ENCODE measurements at places on chromosomes 7 and 10.
A peak's percentile ranks its signal among the peaks of the same experiment; 100 is the strongest.

DNA sequence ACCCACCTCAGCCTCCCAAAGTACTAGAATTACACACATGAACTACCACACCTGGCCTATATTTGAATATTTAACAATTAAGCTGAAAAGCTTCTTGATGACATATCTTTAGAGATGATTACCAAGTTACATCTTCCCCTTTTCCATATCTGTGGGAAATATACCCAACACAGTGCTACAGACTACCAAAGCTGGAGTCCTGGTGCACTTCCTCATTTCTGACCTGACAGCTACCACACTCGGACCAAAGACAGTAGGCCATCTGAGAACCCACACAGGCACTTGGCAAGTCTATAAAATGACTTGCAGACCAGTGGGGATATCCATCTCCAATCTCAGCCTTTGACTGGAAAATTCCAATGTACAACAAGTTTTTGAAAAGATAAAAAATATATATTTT lies 270.4 kb upstream of the KLF14 start:
- no peak for DNase-seq

DNA sequence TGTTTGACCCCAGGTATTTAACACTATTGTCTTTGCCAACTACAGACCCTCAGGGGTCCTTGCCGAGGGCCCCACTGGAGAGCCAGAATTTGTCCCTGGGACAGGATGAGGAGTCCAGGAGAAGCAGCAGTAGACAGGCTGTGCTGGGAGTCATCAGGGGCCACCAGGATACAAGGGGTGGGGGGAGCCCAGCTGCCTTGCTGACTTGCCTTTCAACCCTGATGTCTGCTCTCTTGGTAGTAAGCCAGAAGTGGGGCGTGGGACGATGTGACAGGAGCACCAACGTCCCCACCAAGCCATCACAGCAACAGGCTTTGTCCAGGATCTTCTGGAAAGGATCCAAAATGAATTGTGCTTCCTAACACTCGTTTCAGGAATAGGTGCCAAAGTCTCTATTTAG lies 62.4 kb upstream of the CDCA7L start:
- DNase-seq, result no peak

DNA sequence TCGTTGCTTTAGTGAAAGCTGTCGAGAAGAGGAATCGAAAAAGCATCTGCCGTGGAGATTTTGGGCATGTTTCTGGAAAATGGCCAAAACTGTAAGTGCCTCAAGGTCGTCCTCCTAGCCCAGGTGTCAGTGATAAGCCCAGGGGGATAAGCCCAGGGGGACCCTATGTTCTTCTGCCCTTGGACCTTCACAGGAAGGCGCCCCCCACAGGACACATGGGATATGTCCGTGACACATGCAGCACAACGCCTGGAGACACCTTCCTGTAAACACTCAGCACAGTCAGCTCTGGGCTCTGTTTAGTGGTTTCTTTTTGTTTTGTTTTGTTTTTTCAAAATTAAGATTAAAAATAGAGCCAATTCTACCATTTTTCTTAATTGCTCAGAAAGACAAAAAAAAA lies 272.7 kb downstream of the KLF6 start:
- DNase-seq, result no peak

- peak; percentile 91 for DNase-seq
Measured at GRCh38 chr7:91239171-91239604, 25.0 kb upstream of the FZD1 start.

- no peak for DNase-seq
Measured at GRCh38 chr7:85634951-85635350, 448.1 kb upstream of the SEMA3D start.

GRCh38 chr7:14630048-14630447 lies 272.5 kb downstream of the DGKB start:
- DNase-seq, result no peak

DNA sequence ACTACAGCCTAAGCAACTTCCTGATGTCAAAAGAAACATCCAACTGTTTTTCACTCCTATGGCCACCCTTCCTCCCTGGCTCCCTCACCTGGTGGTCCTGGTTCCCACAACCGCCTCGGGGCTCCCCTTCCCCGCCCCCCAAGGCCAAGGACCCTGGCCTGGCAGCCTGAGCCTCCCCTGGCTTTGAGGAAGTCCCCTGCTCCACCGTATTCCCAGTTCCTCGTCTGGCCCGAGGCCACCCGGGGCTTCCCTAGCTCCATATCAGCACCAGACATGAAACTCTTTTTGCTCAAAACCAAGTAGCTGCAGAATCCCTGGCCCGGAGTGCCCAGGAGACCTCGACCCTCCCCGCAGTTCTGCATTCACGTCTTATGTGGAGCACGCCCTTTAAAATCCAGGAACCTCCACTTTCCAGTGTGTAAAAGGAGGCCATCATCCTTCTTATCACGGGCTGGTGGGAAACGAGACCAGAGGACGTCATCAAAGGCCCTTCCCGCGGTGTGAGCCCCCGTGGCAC lies 82.9 kb downstream of the PRKAG2 start:
- no peak for DNase-seq

- DNase-seq, result peak; percentile 65
Measured at GRCh38 chr7:85730012-85730411, 543.2 kb upstream of the SEMA3D start.

GRCh38 chr10:94902570-94902969 lies 35.9 kb upstream of the CYP2C9 start:
- no peak for DNase-seq

GRCh38 chr7:128167791-128168666 lies 73.0 kb upstream of the LEP start:
- DNase-seq, result no peak

DNA sequence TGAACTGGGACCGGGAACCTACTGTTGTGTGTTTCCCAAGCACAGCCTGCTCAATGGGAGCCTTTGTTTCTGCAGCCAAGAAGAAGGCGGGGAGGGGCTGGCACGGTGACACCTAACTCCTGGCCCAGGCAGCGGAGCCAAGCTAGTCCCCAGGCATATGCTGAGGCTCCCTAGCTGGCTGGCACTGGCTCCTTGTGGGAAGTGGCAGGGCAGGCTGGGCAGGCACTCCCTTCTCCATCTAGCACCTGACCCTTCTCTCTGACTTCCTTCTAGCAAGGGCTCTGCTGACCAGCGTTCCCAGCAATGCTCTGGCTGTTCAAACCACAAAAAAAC lies 325.0 kb downstream of the PLXNA4 start:
- no peak for DNase-seq

DNA sequence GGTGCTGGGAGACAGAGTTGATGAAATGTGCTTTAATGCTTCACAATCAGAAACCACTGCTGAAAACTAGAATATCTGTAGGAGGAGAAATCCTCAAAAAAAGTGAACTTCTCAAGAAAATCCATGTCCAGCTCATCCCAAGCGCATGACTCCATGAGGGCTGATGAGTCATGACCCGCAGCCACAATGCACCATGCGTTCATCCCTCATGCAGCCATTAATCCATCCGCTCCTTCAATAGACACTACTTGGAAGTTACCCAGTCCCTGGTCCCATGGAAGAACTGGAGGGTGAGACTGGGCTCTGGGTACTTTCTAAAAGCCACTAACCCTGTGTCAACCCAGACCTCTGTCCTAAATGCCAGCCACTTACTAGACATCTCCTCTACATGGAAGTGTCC lies 24.4 kb downstream of the TMEM273 start:
- DNase-seq, result peak; percentile 6

- peak; percentile 79 for DNase-seq
Measured at GRCh38 chr7:86469680-86470295, 173.9 kb upstream of the GRM3 start.

DNA sequence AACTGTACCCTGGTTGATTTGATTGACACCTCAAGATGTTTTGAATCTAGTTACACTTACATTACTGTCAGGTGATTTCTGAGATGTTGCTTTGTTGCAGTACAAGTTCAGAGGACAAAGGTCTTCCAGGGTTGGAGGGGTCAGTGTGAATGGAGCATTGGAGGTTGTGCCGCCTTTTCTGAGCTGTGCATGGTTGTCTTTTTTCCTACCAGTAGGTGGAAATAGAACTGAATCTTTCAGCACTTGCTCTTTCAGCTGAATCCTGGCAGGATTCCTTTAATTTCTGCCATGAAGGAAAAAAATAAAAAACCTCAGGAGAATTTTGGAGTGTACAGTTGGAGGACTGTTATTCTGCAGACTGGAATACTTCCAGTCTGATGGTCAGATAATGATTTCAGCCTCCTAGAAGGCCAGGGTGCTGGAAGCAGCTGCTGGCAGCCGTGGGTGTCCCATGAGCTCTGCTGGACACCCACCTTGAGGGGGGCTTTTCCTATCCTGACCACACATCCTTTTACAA lies 82.7 kb downstream of the PLCE1 start:
- DNase-seq, result peak; percentile 63

DNA sequence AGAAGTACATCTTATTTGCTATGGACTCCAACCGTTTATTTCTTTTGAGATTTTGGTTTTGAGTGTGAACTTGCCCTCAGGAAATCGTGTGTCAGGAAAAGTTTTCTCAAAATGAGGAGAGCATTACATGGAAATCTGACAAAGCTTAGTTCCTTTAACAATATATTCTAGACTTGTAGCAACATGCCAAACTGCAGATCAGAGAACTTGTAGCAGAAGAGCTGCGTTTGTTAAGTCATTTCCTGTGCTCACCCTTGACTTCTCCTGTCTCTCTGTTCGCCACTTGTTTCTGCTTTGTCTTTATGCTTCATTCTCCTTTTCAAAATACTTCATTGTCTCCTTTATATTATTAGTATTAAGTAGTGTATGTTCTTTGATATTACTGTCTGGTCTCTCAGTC lies 116.6 kb upstream of the FOXP2 start:
- no peak for DNase-seq

- no peak for DNase-seq
Measured at GRCh38 chr7:128110641-128111364, 79.6 kb upstream of the LRRC4 start.

DNA sequence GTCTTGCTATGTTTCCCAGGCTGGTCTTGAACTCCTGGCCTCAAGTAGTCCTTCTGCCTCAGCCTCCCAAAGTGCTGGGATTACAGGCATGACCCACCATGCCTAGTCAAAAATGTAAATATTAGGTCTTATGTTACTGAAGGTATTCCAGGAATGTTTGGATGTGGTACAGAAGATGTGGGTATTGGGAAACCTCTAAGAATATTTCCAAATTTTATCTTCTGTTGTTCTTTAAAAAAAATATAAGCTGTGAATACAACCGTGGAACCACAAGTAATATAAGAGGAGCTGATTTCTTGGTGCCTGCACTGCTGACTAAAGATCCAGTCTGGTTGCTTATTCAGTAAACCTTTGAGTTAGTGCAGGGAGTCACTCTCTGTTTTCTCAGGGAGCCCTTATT lies 178.3 kb downstream of the AUTS2 start:
- peak; percentile 69 for DNase-seq

GRCh38 chr7:107398161-107398560 lies 71.7 kb upstream of the GPR22 start:
- DNase-seq, result no peak

DNA sequence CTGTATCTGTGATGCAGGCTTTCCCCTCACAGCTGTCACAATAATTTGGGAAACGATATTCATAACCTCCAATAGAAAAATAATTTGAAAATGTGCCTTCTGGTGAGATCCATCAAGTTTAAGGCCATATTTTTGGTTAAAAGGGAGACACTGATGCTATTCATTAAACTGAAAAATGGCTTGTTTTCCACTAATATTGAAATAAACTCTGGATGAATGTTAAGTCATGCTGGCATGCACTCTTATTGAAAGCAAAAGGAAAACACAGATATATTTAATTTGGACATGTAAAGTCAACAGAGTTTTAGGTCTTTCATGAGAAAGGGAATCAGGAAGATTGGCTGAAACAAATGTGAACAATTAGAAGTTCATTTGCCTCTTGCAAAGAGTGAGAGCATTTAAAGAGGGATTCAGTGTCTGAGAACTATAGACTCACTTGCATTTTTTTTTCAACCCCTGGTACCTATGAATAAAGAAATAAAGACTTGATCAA lies 879.2 kb downstream of the LRMDA start:
- DNase-seq, result no peak

DNA sequence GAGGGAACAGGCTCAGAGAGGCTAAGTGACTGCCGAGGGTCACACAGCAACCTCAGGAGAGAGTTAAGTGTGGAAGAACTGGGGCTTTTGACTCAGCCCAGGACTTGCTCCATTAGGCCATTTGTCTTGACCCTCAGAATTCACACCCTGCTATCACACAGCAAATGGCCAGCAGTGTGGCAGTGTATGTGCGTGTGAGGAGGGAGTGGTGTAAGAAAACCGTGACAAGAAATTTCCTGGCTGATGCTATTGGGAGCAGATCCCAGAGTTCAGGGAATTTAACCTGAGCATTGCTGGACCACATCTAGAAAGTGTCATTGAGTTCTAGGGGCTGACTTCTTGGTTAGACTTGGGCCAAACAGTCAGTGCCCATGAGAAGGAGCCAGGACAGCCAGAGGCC lies 18.4 kb downstream of the VWA2 start:
- no peak for DNase-seq

GRCh38 chr10:116866987-116867595 lies 17.8 kb downstream of the ENO4 start:
- peak; percentile 50 for DNase-seq

GRCh38 chr10:72796042-72796441 lies 97.5 kb upstream of the OIT3 start:
- DNase-seq, result peak; percentile 48
